Stimulated activated CD4-positive, alpha-beta T cell treated with anti-CD3 and anti-CD28 coated beads, TNF-alpha, amount 100 ng/mL, for 4 hours (primary cell): ENCODE measurements at places on chromosomes 12 and 14.

DNA sequence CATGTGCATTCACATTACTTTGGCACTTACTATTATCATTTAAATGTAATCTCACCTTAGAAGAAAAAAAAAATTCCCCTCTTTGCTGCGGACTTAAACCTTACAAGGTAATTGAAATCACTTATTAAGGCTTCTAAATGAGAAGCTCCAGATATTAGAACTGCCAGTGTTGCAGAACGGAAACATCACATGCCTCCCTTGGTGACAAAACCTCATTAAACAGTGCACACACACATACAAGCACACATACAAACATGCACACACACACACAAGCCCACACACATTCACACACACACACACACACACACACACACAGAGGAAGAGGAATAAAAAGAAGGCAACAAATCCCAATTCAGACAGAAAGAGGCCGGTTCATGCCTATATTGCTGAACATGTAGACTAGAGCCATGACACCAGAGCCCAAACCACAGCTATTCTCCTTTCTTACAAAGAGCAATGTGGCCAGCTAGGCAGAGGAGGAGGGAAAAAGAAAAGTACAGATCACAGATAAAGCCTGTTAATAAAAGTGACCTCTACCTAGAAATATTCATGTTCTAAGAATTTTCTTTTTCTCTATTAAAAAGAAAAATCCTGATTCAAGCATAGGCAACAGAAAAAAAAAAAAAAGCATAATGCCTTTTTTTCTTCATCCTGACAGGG lies 405.2 kb upstream of the FLRT2 start:
- no peak for DNase-seq

DNA sequence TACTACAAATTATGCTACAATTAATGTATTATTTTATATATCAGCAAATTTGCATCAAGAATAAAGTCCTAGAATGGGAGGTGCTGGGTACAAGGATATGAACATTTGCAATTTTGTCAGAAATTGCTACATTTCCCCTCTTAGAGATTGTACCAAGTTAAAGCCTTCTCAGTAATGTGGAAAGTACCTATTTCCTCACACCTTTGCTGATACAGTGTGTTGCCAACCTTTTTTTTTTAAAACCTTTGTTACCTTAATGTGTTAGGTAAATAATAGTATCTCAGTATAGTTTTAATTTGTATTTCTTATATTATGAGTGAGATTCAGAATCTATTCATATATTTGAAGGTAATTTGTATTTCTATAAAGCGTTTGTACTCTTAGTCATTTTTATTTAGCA lies 95.4 kb upstream of the HIF1A start:
- no peak for DNase-seq

- DNase-seq, result no peak
Observed at GRCh38 chr12:4434301-4434700, 11.3 kb downstream of the FGF6 start.

DNA sequence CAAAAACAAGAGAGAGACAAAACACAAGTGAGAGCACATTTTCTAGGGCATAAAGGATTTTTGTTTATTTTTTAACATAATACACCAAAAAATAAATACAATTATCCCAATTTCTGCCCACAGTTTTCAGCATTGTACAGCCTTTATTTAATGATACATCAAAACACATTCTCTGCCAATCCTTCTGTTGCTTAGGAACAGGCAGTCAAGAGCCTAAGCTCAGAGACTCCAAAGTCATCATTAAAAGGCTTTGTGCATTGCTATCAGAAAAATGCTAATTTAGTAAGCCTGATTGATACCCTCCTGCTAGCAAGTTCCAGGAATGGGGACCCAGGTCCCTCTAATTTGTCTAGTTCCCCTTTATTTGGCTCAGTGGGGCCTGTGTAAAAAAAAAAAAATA lies 536.5 kb downstream of the RPS29 start:
- DNase-seq, result no peak

- DNase-seq, result no peak
Observed at GRCh38 chr12:127667131-127667685, 599.8 kb upstream of the TMEM132C start.

GRCh38 chr14:64363265-64363846 lies 24.8 kb upstream of the MTHFD1 start:
- no peak for DNase-seq

DNA sequence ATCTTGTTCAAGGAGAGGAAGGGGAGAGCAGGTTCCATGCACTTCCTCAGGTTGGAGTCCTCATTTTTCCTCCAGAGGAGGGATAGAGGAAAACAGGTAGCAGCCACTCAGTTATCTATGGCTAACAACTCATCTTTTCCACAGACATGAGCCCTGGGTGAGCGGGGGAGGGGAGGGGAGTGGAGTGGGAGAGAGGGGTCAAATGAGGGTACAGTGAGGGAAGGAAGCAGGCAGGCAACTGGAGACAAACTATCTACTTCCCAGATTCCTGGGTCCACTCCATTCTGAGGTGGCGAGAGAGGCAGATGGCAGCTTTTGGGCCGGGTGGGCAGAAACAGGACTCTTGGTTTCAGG lies 2.6 kb upstream of the ZNF385A start:
- DNase-seq, result no peak

DNA sequence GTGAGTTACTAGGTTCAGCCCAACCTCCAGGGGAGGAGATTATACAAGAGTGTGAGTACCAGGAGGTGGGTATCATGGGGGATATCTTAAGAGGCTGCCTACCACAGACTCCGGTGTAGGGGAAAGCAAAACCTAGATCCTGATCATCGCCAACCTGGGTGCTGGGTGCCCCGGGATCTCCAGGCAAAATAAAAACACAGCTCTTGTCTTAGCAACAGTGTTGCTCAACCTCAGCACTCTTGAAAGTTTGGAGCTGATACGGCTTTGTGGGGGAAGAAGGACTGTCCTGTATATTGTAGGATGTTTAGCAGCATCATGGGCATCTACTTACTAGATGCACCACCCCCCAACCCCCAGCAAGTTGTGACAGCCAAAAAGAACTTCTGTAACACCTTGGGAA lies 74.5 kb downstream of the CCDC60 start:
- no peak for DNase-seq

DNA sequence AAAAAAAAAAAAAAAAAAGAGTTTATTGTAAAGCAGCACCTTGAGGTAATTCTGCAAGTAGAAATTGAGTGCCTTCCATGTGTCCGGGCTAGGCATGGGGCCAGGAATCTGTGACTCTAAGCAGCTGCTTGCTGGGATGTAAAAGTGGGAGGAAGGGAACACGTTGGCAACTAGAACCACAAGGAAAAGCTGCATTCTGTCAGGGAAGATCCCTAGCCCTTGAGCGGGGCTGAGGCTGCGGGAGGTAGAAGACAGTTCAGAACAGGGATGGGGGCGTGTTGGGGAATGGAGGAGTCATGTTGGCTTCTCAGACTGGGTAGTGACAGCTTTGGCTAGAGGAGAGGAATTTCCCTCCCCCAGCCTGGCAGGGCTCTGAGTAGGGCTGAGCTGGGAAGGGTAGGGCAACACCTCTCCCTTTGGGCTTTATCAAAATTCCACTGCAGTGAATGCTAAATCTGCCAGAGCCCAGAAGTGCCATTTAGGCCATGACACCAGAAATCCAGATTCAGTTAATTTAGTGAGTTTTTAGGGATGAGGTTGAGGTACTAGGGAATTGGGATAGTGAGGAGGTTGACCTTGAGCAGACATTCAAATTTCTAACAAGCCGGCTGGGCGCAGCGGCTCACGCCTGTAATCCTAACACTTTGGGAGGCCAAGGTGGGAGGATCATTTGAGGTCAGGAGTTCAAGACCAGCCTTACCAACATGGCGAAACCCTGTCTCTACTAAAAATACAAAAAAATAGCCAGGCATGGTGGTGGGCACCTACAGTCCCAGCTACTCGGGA lies 3.4 kb upstream of the TRAFD1 start:
- DNase-seq, result no peak

- DNase-seq, result no peak
Observed at GRCh38 chr12:68377881-68378280, 45.7 kb upstream of the MDM1 start.

GRCh38 chr12:129844662-129845220 lies 59.1 kb downstream of the TMEM132D start:
- no peak for DNase-seq

GRCh38 chr12:92178340-92178739 lies 32.7 kb upstream of the BTG1 start:
- DNase-seq, result no peak

DNA sequence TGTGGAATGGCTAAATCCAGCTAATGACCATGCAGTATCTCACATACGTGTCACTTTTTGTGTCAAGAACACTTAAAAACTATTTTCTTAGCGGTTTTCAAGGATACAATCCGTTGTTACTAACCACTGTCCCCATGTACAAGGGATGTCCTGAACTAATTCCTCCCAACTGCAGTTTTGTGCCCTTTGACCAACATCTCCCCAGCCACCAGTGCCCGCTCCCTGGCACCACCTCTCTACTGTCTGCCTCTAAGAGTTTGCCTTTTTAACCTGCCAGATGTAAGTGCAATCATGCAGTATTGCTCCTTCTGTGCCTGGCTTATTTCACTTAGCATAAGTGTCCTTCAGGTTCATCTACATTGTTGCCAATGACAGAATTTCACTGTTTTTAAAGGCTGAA lies 315.7 kb downstream of the TMEM121 start:
- DNase-seq, result no peak

GRCh38 chr12:16605642-16606116 lies 283 bp downstream of the LMO3 start:
- DNase-seq, result no peak

DNA sequence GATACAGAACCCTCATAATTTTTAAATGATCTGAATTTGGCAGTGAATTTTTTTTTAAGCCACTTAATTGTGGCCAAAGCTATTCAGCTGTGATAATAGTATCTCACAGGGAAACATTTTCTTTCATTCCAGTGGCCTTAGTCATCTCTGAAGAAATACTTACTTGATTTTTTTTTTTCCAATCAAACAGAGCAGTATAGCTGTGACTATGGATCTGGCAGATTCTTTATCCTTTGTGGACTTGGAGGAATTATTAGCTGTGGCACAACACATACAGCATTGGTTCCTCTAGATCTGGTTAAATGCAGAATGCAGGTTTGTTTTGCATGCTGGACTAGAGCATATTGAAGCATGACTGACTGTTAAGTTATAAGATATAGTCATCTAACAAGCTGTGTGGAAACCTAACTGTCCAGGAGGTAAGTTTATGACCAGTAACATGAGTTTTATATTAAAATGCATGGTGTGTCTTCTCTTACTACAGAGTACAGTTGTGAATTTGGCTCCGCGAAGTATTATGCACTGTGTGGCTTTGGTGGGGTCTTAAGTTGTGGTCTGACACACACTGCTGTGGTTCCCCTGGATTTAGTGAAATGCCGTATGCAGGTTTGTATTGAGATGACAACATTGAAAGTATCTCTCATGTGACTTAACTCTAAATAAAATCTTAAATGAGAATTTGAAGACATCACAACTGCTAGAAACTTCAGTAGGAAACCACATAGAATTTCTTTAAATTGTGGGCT lies 1.9 kb downstream of the SLC25A3 start:
- DNase-seq, result no peak

- DNase-seq, result no peak
Observed at GRCh38 chr12:107660235-107660634, 25.4 kb upstream of the PWP1 start.

- DNase-seq, result no peak
Observed at GRCh38 chr12:33439587-33440011, at the start of gene SYT10. TSS of gene SYT10 (minus strand) at chr12:33439819. CDS start at chr12:33439522, 297 bp downstream.

DNA sequence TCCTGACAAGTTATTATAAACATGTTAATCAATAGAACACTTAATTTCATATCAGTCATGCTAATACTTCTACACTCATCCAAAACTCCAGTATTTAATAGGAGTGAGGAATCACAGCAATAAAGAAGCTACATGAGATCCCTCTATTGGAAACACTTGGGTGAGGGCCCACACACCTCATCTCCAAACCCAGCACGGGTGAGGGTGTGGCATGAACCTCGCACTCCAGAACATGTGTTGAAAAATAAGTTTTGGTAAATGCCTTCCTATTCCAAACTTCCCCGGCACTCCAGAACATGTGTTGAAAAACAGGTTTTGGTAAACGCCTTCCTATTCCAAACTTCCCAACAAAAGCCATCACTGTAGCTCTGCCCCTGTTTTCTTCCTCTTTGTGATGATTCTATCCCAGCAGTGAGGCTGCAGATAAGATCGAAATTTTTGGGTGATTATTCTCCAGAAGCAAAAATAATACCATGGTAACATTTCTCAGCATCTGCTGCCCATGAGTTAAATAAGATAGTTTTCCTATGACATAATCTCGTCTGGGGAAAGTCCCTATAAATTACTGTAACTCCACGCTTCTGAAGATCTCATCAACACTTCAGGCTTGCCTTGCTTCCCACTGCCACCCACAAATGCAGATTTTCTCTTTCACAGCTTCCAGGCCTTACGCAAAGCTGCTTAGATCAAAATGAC lies 24.4 kb upstream of the PTPRB start:
- no peak for DNase-seq

- DNase-seq, result no peak
Observed at GRCh38 chr14:100900837-100901390, 2.6 kb downstream of the RTL1 start.

GRCh38 chr14:94115058-94115591 lies 4.6 kb downstream of the IFI27 start:
- no peak for DNase-seq

DNA sequence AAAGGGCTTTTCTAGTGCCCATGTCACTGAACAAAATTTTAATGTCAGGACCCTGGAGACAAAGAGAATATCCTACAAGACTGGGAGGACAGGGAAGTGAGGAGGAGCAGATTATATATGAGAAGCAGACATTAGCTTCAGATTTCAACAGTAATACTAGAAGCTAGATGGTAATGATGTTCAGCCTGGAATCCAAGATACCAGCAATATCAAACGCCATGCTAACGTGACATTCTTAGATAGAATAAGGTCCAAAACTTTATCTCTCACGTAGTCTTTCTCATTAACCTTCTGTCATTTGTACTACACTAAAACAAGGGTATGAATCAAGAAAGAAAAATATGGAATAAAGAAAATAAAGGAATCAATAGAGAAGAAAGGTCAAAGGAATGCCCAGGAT lies 18.7 kb downstream of the SOS2 start:
- DNase-seq, result no peak

- no peak for DNase-seq
Observed at GRCh38 chr12:23399402-23399933, 550.0 kb downstream of the SOX5 start.

- no peak for DNase-seq
Observed at GRCh38 chr14:73476451-73476931, 14.2 kb upstream of the RIOX1 start.

DNA sequence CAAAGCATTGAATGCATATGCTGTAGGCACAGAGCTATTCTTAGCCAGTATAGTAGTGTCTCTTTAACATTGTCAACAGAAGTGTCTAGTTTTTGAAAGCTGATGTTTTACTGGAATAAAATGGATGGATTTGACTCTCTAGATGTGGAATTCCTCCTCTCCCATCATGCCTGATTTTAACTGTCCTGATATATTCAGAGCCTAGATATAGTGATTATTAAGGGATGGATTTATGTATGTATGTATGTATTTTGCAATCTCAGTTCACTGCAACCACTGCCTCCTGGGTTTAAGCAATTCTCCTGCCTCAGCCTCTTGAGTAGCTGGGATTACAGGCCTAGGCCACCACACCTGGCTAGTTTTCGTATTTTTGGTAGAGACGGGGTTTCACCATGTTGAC lies 144.8 kb upstream of the NAV3 start:
- DNase-seq, result no peak

- no peak for DNase-seq
Observed at GRCh38 chr12:24822121-24822899, 126.6 kb downstream of the BCAT1 start.
